ENCODE measurements at places on chromosomes 5 and 9. TPM values are rescaled to one million over a fixed set of nuclear protein-coding genes. Genes with fewer than 3 reads are reported as not detected.

GRCh38 chr9:69445251-69445650 lies 120.2 kb downstream of the ENTREP1 start:
- no peak for DNase-seq

DNA sequence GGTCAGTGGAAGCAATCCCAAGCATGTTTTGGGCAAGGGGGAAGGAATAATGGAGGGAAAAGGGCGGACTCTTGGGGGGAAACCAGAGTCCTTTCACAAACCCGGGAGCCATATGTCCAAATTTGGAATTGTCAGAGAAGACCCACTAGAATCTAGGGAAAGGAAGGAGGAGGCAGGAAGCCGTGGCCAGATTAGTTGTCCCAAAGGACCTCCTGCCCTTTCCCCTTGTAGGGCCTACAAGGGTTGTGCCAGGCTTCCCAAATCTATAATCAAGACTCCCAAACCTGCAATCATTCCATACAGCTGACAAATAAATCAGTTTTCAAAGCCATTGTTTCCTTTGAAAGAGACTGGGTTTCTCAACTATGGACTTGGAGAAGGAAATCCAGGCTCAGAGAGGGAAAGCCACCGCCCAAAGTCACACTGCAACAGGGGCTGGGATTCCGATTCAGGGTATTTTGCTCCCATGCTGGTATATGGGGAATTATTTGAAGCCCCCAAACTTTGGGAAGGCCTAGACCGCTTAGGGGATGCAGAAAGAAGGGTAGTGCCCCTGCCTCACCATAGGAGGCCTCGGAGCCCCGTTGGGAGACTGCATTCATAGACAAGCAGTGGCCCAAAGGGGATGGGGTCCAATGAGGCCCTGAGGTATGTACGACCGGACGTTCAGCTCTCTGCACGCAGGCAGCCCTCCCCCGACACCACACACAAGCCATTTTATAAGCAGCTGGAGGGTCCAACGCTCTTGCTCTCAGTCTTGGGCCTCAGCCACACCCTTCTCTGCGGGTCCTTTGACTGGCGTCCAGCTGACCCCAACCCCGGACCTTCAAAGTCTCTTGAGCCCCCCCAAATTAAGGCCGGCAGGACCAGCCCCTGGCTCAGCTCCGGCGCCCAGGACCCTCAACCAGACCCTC lies 815 bp downstream of the ANXA6 start:
- no peak for DNase-seq

DNA sequence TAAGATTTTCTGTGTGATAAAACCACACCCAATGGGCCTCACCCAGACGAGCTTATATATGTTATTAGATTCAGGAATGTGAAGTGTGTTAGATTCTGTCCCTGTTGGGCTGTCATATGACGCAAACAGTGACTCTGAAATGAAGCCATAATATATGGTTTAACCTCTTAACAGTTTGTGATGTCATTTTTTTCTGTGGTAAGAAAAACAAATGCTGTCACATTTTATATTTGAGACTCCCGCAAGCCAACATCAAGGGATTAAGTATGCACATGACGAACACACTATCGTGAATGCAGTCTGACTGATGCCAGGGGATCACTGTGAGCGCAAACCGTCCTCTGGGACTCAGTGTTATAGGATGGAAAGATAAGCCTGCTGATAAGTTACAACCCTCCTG lies 321.7 kb downstream of the SH3GL2 start:
- DNase-seq = no peak

GRCh38 chr9:123003466-123003865 lies 30.0 kb upstream of the GPR21 start:
- DNase-seq = no peak

GRCh38 chr5:40074826-40075225 lies 604.9 kb upstream of the PTGER4 start:
- DNase-seq = no peak

- DNase-seq = no peak
Measured at GRCh38 chr9:9963841-9964240, 649.0 kb downstream of the PTPRD start.

- DNase-seq = no peak
Measured at GRCh38 chr5:111603446-111603827, 91.1 kb upstream of the STARD4 start.

DNA sequence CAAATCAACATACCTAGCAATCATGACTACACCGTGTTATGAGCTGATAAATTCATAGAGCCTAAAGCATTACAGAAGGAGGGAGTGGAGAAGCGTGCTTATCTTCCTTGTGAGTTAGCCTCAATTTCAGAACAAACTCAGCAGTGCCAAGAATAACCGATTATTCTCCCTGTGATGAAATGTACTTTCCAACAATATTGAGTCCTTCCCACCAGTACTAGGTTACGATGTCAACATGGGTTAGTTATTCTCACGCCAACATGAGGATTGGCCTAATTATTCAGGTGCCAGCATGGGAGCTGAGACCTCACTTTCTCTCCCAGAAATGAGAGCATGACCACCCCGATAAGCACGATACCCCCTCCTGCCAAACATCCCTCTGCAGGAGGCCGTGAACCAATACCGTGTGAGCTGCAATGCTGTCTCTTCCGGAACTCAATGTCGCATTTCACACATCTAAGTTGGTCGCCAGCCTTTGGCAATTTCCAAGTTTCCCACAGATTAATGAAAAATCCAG lies 193.7 kb downstream of the ENC1 start:
- no peak for DNase-seq

DNA sequence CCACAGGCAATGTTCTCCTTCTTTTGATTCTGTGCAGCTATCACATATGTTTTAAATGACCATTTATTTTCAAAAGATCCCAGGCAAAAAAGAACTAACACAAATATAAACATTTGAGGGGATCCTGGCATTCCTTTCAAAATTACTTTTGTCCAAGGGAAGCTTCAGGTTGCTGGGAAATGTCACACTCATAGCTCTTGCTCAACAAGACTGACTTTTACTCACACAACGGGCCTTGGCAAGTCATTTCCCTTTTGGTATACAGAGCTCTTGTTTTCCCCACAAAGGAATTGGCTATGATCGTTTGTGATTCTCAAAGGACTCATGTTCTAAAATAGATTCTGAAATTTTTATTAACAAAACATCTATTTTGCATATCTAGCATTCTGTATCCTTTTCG lies 4.5 kb upstream of the PALM2AKAP2 start:
- no peak for DNase-seq

Gene TMC1
- not detected for total RNA-seq

Gene QRFP
- total RNA-seq = not detected

Gene INVS
- 36.0 TPM for total RNA-seq
